ENCODE measurements at places on chromosomes 2 and 18.
A peak's percentile ranks its signal among the peaks of the same experiment; 100 is the strongest.

DNA sequence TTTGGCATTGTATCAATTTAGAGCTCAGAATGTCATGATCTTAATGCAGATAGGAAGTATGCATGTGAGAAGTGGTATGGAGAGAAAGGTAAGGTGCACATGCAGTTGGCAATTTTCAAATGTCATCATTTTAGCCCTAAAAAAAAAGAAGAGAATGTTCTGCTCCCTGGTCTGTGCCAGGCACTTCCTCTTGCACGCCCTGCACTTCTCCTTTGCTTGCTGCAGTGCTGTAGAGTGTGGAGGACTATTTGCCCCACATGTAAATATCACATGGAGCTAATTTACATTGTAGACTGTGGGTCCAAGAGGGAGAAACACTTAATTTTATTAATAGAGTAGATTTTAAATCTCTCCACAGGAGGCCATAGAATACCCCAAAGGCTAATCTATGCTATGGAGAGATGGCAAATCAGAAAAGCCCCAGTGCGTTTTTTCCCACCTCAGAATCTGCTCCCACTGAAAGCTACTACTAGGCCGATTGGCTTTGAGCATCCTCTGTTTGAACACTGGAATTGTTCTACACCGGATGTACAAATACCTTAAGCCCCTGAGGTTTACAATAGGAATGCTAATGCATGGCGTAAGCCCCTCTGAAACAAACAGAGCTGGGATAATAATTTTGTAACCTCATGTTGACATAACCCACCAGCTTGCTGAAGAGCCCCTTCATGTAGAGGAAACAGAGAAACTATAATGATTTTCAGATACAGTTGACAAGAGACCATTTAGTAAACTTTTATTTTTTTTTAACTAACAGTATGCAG lies 137.2 kb upstream of the KLHL14 start:
- no peak for DNase-seq

GRCh38 chr2:170218931-170219330 lies 41.0 kb downstream of the MYO3B start:
- DNase-seq = no peak

- DNase-seq = no peak
These were observed 42.2 kb upstream of the CCDC68 start for GRCh38 chr18:55001394-55002024.

DNA sequence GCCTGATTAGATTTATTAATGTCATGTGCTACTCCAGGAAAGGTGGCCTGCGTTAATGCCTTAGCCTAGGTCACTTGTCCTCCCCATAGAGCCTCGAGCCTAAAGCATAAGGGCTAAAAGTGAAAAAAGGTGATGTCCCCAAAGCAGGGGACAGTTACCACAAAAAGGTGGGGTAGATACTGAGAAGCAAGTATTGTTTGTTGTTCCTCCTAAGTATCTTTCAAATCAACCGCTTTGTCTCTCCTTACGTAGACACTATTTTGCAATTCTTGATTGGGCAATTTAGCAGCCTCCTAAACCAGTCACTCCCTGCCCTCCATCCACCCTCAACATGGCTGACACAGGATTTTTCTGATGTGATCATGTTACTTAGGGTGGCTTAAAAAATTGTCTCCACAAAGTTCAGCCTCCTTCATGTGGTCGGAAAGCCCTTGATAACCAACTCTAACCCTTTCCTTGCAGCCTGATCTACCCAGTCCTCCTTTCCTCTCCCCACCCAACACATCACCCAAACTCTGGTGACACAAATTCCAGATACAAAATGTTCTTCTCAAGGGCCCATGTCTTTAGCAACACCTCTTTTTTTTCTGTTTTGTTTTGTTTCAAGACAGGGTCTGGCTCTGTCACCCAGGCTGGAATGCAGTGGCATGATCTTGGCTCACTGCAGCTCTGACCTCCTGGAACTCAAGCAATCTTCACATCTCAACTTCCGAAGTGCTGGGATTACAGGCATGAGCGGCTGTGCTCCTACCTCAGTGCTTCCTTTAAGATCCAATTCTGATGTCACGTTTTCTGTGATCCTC lies 6.9 kb downstream of the INHA start:
- no peak for DNase-seq

DNA sequence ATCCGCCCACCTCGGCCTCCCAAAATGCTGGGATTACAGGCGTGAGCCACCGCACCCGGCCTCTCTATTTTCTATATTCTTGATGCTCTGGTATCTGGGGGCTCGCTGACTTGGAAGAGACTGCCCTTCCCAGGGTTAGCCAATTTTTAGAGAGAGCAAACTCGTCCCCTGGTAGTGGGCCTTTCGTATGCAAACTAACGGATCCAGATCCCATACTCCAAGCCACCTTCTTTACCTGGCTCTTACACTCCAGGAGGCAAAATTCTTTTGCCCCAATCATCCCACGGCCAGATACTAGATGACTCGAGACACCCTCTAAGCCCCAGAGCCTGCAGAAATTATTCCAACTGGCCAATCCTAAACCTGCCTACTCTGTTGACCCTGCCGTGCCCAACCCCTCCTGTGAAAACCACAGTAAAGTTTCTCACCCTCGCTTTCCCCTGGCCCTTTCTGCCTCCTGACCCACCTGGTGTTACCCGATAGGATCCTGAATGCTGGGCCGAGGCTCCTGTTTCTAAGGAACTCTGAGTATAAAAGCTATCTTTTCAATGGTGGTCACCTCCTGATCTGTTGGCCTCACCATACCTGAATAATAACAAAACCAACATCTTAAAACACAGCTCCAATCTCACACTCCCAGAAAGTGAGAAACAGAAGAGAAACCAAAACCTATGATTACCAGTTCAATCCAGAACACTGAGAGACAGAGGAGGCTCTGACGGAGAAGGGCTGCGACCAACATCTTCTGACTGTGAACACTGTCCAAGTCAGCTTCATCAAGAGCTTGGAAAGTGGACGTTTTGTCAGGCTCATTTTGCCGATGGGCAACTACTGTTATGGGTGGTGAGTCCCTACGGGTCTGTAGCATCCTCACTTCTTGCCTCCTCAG lies 57.6 kb upstream of the ZNF532 start:
- no peak for DNase-seq

- no peak for DNase-seq
These were observed 182.5 kb upstream of the OSR1 start for GRCh38 chr2:19540739-19541525.

GRCh38 chr2:145021962-145022665 lies 502.2 kb upstream of the ZEB2 start:
- DNase-seq = no peak

DNA sequence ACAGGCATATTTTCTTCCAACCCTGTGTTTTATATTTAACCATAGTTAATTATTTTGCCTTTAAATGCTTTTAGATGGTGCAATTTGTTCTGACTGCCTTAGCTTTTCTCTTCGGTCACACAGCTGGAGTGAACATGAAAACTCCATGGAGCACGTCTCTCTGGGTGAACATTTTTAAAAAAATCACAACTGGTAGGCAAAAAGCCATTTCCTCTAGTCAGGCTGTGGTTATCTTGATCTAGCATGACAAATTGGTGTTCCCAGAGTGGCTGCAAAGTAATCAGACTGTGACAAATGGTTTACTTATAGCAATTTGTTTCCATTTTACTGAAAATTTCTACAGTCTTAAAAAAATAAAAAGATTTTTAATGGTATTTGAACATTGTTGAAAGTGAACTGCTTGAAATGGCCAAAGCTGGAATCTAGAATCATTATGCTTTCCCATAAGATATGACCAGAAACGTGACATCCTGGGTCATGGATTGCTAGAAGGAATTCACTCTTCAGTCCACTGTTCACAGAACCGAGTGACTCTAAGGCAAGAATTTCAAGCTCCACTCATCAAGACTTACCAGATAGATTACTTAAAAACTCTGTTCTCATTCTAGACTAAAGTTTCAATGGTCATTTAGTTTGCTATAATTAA lies 703.6 kb downstream of the CPS1 start:
- DNase-seq = no peak

- no peak for DNase-seq
These were observed 1381.8 kb downstream of the DSC3 start for GRCh38 chr18:29660777-29661176.

- DNase-seq = no peak
These were observed 289.7 kb downstream of the MYT1L start for GRCh38 chr2:2041256-2041824.

- no peak for DNase-seq
These were observed 42.1 kb downstream of the TPGS2 start for GRCh38 chr18:36786686-36787085.

GRCh38 chr18:11785444-11786055 lies 65.7 kb upstream of the CHMP1B start:
- DNase-seq = no peak

- DNase-seq = no peak
These were observed 65.7 kb downstream of the ZSWIM2 start for GRCh38 chr2:186783254-186783653.

GRCh38 chr2:112629224-112629623 lies 16.5 kb upstream of the SLC20A1 start:
- no peak for DNase-seq

- DNase-seq = no peak
These were observed 23.2 kb downstream of the ATG4B start for GRCh38 chr2:241660593-241661213.

GRCh38 chr2:48452108-48452507 lies 77.8 kb upstream of the STON1 start:
- no peak for DNase-seq

DNA sequence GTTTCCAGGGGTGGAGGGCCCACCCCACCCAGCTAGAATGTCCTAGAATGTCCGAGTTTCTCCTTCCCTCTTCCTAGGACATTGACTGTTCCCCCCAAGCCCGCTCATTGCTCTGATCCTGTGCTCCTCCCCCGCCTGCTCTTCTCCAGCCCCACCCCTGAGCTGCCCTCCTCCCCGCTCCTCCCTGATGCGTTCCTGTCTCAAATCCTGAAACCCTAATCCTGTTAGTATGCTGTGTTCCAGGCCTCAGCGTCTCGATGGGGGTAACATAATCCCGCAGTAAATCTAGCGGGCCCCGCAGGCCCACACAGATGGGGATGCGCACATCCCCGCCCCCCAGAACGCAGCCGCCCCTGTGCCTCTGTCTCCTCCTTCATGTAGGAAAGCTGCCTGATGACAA lies 51.3 kb downstream of the NRP2 start:
- DNase-seq = no peak

DNA sequence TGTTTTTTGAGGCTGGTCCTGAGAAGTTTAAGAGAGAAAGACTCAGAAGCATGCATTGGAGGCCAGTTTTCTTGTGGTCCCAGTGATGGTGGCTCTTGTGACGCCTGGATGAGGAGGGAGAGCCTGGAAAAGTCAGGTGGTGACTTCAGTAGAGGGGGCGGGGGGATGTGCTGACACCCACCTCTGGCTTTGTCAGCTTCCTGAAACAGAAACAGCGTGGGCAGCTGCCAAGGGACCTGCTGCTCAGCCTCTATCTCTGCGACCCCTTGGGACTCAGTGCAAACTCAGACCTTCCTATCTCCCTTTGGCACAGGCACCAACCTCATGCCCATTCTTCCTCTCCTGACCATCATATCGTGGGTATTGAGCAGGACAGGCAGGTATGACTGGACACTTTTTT lies 6.4 kb downstream of the TGFBRAP1 start:
- DNase-seq = no peak

GRCh38 chr18:41720226-41720625 lies 234.8 kb upstream of the PIK3C3 start:
- no peak for DNase-seq

GRCh38 chr2:100773538-100773937 lies 46.4 kb upstream of the NPAS2 start:
- no peak for DNase-seq

DNA sequence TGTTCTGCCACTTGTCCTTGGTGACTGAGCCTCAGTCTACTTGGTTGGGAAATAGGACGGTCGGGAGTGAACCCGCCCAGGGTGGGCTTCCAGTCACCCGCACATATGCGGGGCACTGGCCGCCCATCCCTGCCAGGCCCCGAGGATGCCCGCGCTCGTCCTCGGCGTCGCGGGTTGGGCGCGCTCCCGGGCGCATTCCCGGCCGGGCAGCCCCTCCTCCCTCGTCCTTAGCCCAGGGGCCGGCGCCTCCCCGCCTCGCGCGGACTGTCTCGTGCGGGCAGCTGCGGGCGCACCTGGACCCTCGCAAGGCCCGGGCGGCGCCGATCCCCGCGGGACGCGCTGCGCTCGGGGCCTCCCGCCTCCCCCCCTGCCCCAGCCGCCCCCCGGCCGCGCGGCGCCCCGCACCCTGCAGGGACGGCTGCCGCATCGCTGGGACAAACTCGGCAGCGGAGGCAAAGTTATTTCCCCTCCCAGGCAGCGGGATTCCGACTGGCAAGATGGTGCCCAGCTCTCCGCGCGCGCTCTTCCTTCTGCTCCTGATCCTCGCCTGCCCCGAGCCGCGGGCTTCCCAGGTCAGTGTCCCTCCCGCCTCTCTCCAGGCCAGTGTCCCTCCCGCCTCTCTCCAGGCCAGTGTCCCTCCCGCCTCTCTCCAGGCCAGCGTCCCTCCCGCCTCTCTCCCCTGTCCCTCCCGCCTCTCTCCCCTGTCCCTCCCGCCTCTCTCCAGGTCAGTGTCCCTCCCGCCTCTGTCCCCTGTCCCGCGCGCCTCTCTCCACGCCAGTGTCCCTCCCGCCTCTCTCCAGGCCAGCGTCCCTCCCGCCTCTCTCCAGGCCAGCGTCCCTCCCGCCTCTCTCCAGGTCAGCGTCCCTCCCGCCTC lies at the start of gene FBLN7:
TSS of gene FBLN7 (plus strand) at position 227 of the 874 bp plus-strand sequence. CDS start at position 498, 271 bp downstream.
- DNase-seq = no peak

DNA sequence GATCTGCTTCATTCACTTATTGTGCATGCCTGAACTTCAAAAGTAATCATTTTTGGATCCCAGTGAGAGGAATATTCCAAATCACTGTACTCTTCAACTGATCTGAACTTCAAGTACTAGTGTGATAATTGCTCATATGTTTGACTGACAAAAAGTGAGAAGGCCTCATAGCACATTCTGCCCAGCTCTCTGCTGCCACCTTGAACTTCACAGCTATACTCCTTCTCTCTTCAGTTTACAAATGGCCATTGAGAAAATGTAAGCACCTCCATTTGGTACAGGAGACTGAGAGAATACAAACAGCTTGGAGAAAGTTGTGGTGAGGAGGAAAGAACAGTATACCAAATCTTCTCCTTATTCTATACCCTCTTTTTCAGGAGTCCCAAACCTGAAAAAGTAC lies 946.0 kb upstream of the CHAC2 start:
- DNase-seq = no peak

DNA sequence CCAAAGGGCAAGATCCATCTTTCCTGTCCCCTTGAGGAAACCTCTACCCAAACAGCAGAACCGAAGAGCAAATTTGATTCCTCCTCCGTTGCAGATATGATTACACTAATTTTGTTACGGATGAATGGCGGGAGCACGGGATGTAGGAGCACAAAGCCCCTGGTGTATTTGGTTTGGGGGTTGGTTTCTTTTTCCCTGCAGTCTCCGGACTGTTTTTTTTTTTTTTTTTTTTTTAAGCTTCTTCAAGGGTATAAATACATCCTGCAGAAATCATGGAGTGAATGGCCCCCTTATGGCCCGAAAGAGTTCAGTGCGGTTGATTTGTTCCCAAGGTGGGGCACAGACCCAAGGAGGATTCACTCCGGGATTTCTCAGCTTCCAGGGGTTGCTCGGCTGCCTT lies 135.3 kb upstream of the SH3BP4 start:
- DNase-seq = no peak

- no peak for DNase-seq
These were observed 174.1 kb downstream of the NEDD4L start for GRCh38 chr18:58218117-58218516.

GRCh38 chr2:73859721-73860586 lies 31.2 kb downstream of the STAMBP start:
- DNase-seq = peak; percentile 17

Measured in stimulated activated CD4-positive, alpha-beta T cell treated with anti-CD3 and anti-CD28 coated beads, Interleukin-12 subunit alpha, Interleukin-12 subunit beta, amount 100 ng/mL, for 4 hours (primary cell).